Stimulated activated CD4-positive, alpha-beta T cell treated with anti-CD3 and anti-CD28 coated beads, TNF-alpha, amount 100 ng/mL, for 1 hour (primary cell): ENCODE measurements at places on chromosomes 5 and 9.

DNA sequence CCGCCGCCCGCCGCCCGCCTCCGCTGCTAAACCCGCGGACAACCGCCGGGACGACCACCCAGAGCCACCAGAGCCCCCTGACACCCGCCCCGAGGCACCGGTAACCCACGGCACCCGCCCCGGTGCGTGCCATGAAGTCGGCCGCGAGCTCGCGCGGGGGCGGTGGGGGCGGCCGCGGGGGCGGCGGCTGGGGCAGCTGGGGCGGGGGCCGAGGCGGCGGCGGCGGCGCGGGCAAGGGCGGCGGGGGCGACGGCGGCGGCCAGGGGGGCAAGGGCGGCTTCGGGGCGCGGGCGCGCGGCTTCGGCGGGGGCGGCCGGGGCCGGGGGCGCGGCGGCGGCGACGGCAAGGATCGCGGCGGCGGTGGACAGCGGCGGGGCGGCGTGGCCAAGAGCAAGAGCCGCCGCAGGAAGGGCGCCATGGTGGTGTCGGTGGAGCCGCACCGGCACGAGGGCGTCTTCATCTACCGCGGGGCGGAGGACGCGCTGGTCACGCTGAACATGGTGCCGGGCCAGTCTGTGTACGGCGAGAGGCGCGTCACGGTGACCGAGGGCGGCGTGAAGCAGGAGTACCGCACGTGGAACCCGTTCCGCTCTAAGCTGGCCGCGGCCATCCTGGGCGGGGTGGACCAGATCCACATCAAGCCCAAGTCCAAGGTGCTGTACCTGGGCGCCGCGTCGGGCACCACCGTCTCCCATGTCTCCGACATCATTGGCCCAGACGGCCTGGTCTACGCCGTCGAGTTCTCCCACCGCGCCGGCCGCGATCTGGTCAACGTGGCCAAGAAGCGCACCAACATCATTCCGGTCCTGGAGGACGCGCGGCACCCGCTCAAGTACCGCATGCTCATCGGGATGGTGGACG, 499 bp downstream of the FBLL1 start:
- DNase-seq: no peak

- no peak for DNase-seq
Observed at GRCh38 chr5:121688781-121689180, 162.9 kb upstream of the FTMT start.

DNA sequence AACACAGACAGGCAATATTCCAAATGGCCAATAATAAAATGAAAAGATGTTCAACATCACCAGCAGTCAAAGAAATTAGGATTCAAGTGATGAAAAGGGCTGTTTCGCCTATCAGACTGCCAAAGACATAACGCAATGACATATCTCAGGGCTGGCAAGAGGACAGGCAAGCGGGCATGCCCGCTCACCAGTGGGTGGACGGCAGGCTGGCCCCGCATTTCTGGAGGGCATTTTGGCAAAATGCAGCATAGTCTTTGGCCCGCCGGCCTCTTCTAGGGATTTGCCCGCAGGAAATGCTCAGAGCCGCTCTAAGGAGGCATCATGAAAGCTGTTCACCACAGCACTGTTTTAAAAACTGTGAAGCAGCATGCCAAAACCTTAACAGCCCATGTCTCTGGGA, 1.4 kb upstream of the PPP1R26 start:
- DNase-seq: no peak

DNA sequence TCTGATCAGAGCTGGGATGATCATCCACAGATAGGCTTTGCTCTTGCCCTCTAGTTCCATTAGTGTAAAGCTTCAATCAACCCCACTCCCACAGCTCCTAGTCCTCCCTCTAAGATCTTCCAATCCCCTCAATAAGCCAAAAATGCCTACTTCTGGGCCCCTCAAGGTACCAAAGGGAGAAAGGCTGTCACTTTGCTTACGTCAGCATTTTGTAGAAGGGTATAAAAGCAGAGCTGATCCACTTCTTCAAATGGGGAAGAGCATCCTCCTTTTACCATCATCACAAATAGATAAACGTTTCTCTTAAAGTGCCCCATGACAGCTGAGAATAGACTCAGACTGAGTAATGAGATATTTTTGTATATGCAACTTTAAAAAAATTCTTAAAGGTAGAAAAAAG, 13.1 kb upstream of the ADGRV1 start:
- DNase-seq: no peak

- DNase-seq: no peak
Observed at GRCh38 chr5:128539038-128539429, 989 bp upstream of the FBN2 start.

DNA sequence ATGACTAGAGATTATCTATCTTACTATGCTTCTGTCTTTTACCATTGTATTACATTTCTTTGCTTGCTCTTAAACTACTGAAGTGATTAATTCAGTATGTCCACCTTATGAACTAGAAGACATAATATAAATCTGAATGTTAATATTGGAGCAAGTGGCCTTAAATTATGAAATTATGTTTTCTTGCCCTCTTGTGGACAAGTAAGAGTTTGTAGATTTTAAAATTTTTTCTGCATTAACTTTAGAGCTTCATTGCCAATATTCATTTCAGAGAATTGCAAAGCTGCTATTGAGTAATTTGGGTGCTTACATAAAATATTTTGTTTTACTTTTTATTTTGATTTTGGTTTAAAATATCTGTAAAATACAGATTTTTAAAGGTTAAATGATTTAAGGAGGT, 55.3 kb downstream of the RANBP17 start:
- no peak for DNase-seq

GRCh38 chr9:107024193-107024592, 161.2 kb downstream of the ZNF462 start:
- DNase-seq: no peak

GRCh38 chr5:76202182-76202581, 119.0 kb downstream of the SV2C start:
- DNase-seq: no peak

GRCh38 chr5:122790354-122791103, 15.6 kb downstream of the SNX2 start:
- DNase-seq: no peak

DNA sequence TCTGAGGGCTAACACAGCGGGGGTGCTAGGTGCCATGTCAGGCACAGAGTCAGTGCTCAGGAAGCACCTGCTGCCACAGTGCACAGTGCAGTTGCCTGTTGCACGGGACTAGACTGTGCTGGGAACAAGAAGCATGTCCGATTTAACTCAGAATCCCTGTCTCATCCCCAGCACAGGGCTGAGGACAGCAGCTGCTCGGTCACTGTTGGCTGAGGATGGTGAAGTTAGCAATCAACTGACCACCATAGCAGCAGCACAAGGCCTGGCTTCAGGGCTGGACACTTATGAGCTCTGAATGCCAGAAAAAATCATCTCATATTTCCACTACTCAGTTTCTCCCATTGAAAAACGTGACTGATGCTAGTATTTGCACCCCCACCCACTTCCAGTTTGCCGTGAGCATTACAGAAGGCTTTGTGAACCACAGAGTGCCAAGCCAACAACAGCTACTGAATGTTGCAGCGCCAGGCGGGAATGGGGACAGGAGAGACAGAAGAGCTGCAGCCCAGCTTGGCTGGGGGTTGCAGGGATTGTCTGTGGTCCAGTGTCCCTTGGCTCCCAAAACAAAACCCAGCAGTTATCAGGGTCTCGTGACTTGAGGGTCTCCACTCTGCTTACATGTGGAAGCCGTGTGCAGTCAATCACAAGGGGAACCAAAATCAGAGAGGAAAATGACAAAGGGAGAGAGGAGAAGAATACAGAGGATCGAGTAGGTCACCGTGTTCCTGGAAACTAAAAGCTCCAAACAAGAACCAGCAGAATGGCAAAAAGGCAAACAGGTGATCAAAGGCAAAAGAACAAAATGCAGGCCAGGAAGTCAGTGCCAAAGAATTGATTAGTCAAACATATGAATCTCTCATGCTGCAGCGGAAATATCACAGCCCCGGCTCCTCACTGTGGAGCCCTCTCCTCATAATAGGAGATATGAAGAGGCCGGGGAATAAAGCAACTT, 155.6 kb downstream of the CRB2 start:
- DNase-seq: no peak

- DNase-seq: no peak
Observed at GRCh38 chr5:22500556-22500955, 352.6 kb downstream of the CDH12 start.

DNA sequence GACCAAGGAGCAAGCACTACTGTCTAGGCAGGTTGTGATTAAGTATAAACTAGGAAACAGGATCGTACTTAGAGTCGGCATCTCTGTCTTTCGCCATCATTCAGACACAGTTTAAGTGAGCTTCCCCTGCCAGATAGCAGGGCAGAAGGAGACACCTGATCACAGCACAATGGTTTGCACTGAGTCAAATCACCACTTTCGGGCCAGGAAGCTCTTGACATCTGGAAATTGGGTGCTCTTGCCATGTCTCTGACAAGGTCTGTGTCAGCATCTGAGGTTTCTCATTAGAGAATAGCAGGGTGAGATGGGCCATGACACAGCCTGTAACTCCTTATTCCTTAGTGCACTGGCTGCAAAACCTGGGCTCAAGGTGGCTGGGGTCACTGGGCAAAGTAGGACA, 8.3 kb downstream of the ADRB2 start:
- no peak for DNase-seq

DNA sequence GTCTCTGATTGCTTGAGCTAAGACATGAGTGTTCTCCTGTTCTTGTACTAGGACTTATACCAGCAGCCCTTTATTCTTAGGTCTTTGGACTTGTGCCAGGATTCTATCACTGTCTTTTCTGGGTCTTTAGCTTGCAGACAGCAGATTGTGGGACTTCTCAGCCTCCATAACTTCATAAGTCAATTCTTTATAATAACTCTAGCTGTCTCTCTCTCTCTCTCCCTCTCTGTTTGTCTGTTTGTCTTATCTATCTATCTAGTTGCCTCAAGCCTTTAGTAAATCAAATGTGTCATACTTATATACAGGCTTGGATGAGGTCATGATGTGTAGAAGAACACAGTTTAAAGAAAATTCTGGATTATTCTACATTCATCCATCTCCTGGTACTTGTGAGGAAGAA, 11.5 kb upstream of the ANKRD55 start:
- DNase-seq: no peak

GRCh38 chr9:110526426-110526825, 53.1 kb downstream of the SVEP1 start:
- no peak for DNase-seq

DNA sequence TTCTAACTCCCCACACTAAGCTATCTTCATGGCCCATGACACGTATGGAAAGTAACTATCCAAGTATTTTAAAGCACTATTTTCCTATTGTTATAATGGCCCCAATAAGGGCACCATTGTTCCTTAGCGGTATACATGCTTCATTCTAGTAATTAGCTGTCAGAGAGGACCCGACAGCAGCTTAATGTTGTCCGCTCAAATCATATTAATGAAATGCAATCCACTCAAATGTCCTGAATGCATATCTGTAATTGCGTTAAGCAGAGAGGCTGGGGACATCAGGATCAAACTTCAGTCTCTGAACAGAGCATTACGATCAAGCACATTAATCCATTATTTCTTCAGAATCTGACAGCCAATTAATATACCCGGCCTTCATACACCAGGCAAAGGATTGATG, 139.7 kb downstream of the CRB2 start:
- no peak for DNase-seq

- DNase-seq: no peak
Observed at GRCh38 chr5:79954620-79955019, 36.4 kb downstream of the MTX3 start.

DNA sequence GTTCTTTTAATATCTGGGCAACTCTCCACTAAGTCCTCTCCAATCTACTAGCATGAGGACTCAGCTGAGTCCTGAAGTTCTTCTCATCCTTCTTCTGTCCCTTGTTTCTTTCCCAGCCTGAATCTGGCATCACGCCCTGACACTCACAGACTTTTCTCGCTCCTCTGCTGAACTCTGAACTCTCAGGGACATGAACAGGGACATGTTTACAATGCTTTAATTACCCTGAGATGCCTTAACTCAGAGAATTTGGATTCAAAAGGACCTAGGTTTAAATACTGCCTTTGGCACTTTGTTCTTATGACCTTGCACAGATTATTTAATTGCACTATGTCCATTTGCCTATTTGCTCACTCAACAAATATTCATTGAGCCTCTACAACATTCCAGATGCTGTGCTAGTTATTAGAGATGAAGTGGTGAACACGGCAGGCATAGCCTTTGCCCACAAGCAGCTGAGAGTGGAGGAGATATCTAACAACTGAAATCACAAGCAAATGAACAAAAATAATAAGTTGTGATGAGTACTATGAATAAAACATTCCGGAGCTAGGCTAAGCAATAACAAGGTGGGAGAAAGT, 106.0 kb downstream of the ADRB2 start:
- DNase-seq: no peak

- DNase-seq: no peak
Observed at GRCh38 chr5:146877783-146878475, 628 bp downstream of the PPP2R2B start.

GRCh38 chr5:78803353-78803752, 154.8 kb upstream of the LHFPL2 start:
- DNase-seq: no peak

DNA sequence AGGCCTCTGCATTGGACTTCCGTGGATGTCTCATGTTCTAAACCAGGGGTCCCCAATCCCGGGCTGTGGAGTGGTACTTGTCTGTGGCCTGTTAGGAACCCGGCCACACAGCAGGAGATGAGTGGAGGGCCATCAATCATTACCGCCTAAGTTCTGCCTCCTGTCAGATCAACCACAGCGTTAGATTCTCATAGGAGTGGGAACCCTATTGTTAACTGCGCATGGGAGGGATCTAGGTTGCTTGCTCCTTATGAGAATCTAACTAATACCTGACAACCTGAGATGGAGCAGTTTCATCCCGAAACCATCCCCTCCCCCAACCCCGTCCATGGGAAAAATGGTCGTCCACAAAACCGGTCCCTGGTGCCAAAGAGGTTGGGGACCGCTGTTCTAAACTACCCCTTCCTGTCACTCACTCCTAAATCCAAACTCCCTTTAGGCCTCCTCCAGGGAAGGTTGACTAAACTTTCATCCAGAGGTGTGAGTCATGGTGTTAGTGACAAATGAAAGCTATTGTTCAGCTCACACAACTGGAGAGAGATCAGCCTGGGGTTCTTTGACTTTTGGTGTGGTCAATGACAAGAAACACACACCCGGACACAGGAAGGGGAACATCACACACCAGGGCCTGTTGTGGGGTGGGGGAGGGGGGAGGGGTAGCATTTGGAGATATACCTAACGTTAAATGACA, 9.5 kb downstream of the KCNV2 start:
- DNase-seq: no peak

DNA sequence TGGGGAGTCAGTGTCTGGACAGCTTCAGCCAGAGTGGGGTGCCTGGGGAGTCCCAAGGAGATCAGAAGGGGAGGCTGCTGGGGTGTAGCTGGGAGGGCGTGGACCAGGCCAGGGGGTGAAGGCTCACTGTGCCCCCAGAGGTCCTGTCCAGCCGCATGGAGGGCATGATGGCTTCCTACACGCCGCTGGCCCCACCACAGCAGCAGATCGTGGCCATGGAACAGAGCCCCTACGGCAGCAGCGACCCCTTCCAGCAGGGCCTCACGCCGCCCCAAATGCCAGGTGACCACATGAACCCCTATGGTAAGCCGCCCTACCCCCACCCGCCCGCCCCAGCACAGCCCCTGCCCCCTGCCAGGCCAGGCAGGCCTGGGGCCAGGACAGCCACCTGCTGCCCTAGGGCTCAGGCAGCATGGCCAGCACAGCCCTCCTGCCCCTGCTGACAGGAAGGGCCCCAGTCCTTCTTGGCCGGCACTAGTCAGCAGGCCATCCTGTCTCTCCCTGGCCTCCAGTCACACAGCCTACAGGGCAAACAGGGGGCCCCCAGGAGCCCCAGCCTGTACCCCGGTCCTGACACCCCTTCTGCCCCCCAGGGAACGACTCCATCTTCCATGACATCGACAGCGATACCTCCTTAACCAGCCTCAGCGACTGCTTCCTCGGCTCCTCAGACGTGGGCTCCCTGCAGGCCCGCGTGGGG, 82.1 kb downstream of the LMX1B start:
- no peak for DNase-seq
